RPMI8226 (cell line): ENCODE measurements at places on chromosomes 12 and 14.

DNA sequence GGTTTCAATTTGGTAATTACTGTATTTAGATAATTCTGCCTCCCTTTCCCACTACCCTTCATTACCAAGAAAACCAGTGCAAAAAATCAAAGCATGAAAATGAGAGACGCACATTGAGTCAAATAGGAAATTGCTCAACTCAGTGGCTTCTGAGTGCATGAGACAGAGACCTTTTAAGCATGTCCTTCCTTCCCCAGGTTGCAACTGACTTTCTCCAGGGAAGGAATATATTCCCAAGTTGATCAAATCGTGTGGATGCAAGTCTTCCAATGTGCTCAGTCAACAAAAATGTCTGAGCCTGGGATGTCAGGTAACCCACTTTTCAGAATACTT, 12.9 kb downstream of the BMP4 start:
- DNase-seq, result no peak

GRCh38 chr12:44287545-44287944, 451.7 kb downstream of the TMEM117 start:
- no peak for DNase-seq

- DNase-seq, result no peak
Observed at GRCh38 chr12:19527866-19528265, 88.6 kb downstream of the AEBP2 start.

DNA sequence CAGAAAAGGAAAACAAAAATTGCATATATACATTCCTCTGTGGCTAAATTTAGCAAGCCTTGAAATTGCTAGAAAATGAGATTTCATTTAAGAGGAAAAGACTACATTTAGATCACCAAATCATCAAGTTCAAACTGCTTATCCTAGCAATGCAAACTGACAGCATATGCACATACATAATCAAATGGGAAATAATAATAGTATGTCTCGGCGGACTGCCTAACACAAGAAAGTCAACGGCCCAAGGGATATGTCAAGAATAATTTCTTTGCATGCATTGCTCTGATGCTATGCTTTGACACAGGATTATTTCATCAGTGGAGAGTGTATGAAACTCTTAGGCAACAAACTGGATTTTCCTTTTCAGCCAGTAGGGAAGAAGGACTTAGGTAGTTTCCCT, 107.9 kb downstream of the KCNC2 start:
- no peak for DNase-seq

- DNase-seq, result no peak
Observed at GRCh38 chr12:77225373-77225772, 160.0 kb upstream of the E2F7 start.

DNA sequence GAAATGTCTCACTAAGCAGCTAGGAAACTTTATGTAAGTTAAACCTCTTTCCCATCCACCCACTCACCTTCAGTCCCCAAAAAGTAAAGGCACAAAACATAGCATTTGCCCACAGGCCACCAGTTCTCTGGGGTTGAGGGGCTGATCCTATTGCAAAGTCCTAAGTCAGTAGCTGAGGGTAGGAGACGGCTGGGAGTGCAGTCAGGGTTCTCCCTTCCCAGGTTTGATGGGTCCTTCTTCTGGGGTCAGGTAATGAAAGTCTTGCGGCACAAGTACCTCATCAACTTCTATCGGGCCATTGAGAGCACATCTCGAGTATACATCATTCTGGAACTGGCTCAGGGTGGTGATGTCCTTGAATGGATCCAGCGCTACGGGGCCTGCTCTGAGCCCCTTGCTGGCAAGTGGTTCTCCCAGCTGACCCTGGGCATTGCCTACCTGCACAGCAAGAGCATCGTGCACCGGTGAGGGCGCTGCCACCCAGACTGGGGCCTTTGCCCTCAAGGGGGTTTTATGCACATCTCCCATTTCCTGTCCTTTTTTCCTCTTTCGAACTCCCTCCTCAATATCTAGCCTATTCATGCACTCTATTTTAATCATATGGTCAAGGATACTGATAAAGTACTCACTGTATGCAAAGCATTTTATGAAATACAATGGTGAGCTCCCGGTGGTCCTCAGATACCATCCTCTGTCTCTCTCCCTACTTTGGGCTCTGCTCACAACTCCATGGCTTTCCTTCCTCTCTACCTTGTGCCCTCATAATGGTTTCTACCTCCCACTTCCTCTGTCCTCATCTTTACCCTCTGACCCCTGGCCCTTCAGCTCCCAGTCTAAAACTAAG, 986 bp downstream of the TSSK4 start:
- DNase-seq, result no peak

DNA sequence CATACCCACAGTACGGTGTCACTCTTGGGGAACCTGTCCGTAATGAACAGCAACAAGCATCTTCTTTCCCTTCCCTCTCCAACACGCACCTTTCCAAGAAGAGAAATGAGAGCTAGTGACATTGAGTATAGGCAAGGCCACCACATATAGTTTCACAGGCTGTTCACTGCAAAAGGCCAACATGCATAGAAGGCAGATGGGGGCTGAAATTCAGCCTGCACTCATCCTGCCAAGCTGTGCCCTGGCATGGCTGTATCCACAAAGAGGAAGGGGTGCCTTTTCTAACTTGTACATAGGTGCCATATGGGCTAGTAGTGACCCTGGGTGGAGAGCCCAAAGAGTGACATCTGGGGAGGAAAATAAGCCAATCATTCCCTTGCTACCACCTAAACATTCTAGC, 169.6 kb downstream of the ZFP36L1 start:
- no peak for DNase-seq

GRCh38 chr12:69348162-69348938, at the start of gene LYZ:
LYZ (plus strand) TSS chr12:69348381; CDS start chr12:69348409, 28 bp downstream.
- no peak for DNase-seq

DNA sequence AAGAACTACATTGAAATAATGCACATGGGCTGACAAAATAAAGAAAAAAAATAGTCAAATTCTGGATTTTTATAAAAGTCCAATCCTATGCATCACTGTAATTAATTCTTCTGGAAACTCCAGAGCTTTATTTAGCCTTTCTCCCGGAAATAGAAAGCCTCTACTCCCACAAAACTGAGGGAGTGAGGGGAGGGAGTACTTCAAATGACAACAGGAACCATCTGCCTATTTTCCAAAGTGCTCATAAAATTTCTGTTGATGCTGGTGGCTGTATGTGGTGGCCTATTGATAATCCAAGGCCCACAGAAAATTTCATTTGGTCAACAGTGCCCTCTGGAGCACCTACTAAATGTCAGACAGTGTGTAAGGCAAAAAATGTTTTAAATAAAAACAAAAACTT, 64.6 kb downstream of the KIF21A start:
- DNase-seq, result no peak

- no peak for DNase-seq
Observed at GRCh38 chr14:94615823-94616570, 3.8 kb downstream of the SERPINA3 start.
